ENCODE measurements at places on chromosomes 3 and 15.

GRCh38 chr3:50345586-50346234, at the start of gene ZMYND10:
Gene ZMYND10, minus strand, starts transcription at chr3:50345732. Its CDS starts 153 bp downstream, at chr3:50345579.
- no peak for DNase-seq

DNA sequence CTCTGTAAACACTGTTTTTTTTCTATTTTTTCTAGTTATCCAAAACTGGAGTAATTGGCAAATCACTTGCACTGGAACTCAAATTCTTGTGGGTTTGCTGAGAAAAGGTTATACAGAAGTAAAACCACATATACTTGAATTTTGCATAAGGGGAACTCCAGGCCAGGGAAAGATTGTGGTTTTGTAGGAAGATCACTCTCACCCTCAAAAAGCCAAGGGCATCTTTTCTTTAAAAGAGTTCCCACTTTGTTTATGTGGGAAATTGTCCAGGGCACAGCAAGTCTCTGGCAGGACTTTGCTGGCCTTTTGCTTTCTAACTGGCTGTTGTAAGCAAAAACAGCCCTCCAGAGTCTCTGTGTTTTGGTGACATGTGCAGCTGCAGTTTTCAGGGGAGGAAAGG, 340.3 kb upstream of the RBMS3 start:
- DNase-seq = no peak

GRCh38 chr15:44588541-44588940, 51.6 kb downstream of the EIF3J start:
- DNase-seq = no peak

DNA sequence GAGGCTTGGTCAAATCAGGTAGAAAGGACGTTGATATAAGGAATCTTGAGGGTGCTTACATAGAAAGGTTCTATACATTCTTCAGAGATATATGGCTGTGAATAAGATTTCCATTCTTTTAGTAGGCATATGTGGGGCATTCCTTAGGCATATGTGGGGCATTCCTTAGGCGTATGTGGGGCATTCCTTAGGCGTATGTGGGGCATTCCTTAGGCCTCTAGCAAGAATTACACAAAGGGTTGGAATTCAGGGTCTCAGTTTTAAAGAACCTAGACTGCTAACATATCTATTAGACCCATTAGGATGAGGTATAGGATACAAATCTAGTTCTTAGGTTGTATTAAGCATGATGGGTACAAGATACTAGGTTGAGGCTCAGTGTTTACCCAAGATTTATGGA, 607.8 kb downstream of the SI start:
- DNase-seq = no peak

DNA sequence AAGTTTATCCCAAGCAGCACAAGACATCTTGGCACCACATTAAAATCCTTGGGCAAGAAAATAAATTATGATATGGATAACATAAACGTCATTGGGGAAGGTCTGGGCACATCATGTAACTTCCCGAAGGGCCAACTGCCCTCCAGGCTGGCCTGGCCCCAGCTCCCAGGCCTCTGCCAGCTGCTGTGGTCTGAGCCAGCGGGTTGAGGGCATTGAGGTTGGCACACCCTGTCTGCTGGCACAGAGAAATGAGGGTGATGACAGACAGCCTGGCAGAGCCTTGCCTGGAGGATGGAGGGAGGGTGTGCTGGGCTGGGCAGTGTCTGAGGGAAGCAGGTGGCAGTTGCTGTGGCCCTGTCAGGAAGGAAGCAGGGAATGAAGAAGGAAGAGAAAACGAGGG, 3.3 kb upstream of the RBSN start:
- DNase-seq = no peak

- no peak for DNase-seq
These were observed 1096.3 kb upstream of the CFAP20DC start for GRCh38 chr3:60146121-60146520.

GRCh38 chr15:34721802-34722438, 32.9 kb downstream of the GJD2 start:
- DNase-seq = peak; percentile 85

- no peak for DNase-seq
These were observed 489.2 kb upstream of the UBE2E2 start for GRCh38 chr3:22713936-22714335.

DNA sequence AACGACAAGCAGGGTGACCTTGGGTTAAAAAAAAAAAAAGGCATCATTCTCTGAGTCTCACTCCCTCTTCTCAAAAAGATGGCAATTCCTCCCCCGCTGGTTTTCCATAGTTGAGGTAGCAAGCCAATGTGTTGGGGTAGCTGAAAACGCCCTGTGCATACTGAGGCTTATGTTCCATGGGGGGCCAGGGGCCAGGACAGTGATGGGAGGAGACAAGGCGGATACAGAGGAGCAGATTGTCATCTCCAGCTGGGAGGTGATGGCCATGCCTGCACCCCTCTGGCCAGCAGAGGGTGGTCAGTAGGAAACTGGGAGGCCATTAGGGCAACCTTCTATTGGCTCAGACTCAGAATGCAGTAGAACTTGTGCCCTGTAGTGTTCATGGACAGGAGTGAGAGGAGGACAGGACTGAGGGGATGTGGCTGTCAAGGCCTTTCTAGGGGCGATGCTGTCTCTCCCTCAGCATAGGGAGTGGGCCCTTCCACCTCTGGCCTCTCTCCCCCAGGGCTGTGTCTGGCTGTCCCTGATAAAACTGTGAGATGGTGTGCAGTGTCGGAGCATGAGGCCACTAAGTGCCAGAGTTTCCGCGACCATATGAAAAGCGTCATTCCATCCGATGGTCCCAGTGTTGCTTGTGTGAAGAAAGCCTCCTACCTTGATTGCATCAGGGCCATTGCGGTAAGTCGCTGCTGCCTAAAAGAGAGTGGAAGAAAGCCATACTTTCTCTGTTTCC, 1.9 kb downstream of the TF start:
- no peak for DNase-seq

- DNase-seq = no peak
These were observed 121.1 kb downstream of the SEC22A start for GRCh38 chr3:123322866-123323265.

- no peak for DNase-seq
These were observed 1.7 kb downstream of the HEG1 start for GRCh38 chr3:125054062-125054448.

DNA sequence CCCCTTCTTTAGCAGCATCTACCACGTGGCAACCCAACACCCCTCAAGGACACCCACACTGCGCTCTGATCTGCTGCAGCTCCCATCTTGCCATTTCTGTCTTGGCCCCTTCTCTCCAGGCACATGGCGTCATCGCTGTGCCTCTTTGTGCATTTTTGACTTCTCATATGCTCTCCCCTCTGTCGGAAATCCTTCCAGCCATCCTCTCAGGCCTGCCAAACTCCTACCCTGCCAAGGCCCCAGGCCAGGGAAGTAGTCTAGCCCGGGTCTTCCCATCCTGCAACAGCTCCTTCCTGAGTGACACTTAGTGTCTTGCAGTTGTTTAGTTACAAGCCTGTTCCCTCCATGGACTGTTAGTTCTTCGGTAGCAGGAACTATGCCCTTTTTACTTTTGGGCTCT, 34.0 kb upstream of the CTXND1 start:
- no peak for DNase-seq

- DNase-seq = no peak
These were observed 34.4 kb downstream of the TNK2 start for GRCh38 chr3:195873971-195874370.

DNA sequence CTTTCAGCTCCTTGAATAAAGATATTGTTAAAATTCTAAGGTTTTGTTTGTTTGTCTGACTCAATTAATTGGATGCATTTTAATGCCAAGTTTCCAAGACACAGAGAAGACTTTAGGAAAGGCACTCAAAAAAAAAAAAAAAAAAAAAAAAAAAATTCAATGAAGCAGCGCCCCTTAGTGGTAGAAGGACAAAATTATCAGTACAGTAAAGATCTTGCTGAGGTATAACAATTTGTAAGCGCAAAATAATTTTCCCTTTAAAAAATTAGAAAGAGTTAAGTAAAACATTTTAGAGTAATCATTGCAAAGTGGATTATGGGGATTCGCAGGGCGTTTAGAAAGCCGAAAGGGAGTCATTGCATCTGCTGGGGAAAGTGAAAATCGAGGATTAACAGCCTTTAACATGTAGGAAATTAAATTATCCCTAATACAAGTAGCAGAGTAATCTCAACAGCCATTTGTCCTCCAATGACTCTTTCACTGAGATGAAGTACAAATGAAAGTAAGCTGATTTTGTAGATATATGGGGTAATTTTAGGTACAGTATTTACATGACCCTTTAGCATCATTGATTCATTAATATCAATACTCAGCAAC, 5.8 kb upstream of the DIS3L start:
- peak; percentile 41 for DNase-seq

DNA sequence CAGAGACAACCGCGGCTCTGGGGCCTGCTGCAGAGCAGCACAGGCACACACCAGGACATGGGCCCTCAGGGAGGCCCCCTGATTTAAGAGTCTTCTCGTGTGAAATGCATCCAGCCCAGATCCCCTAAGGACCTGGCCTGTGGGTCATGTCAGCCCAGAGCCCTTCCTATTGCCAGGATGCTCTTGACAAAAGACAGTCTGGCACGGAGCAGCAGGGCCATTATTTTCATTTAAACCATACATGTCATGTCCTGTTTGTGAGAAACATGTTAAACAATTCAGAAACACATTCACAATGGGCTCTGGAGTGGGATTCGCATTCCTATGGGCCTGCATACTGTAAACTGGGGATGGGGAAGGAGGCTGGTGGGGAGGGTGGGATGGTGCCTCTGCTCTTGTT, 367.4 kb upstream of the WNT5A start:
- DNase-seq = peak; percentile 39

DNA sequence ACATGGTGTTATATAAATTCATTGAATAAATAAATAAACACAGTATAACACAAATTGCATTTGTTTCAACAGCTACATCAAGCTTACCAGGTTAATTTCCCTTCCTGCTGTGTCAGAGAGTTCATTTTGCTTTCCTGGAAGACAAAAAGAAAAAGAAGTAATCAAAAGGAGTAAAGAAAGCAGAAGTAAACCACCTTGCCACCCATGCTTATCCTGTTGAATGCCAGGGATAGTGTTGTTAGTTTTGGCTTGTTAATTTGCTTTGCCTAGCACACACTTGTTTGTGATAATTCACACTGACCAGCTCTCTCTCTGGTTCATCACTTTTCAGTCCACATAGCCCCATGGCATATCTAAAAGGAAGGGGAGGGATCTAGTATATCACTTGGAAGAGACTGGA, 29.6 kb downstream of the BTLA start:
- DNase-seq = no peak

Measured in SK-N-SH (cell line).